ENCODE measurements at places on chromosomes 4 and X.

GRCh38 chr4:117983541-117984365 lies 50.5 kb upstream of the NDST3 start:
- peak; percentile 51 for DNase-seq

GRCh38 chr4:161583549-161583948 lies 580.3 kb downstream of the FSTL5 start:
- no peak for DNase-seq

DNA sequence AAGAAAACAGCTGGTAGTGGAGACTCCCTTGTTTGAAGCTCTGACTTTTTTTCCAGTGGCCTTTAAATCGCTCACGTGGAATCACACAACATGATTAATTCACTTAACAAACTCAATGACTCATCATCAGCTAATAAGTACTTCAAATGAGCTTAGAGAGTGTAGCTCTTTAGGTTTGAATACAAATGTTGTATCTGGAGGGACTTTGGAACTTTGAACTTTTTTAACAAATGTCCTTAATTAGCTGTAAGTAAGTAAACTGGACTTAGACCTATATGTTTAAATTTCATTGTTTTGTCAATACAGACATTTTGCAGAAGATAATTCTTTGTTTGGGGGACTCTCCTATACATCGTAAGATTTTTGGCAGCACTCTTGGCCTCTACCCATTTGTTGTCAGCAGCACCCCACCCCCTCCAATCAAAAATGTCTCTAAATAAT lies 581.1 kb downstream of the SPRY1 start:
- no peak for DNase-seq

- no peak for DNase-seq
Measured at GRCh38 chr4:136784326-136784725, 748.0 kb downstream of the PCDH18 start.

DNA sequence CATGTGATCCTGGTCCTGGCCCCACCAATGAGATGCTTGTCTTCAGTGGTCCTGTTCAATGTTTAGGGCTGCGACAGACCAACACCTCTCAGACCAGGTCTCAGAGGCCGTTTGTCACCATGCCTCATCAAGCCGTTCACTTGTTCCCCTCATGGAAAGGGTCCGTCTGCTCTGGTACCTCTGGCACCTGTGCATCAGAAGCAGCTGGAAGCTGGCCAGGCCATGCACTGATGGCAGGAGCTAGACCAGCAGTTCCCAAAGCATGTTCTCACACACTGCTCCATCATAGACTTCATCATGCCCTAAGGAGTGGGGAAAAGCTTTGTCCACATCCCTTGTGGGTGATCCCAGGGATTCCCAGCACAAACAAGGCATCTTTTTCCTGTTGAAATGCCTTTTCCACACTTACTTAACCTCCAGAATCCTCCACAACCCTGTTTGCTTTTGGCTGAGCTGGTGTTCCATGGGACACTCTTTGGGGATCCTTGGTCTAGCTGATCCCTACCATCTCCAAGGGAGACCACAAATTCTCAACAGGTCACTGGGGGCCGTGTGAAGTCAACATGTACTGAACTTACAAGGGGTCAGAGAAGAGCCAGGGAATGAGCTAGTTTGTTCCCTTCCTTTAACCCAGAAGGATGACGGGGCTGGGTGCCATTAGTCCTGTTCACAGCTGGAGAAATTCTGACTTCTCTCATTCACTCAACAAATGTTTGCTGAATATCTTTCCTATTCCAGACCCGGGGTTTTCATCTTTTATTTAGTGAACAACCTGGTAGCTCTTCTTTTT lies 21.8 kb downstream of the SH3TC1 start:
- DNase-seq: no peak

GRCh38 chrX:103688946-103689345 lies 2.4 kb upstream of the MORF4L2 start:
- DNase-seq: no peak
